ENCODE measurements at places on chromosomes 2 and 18.

DNA sequence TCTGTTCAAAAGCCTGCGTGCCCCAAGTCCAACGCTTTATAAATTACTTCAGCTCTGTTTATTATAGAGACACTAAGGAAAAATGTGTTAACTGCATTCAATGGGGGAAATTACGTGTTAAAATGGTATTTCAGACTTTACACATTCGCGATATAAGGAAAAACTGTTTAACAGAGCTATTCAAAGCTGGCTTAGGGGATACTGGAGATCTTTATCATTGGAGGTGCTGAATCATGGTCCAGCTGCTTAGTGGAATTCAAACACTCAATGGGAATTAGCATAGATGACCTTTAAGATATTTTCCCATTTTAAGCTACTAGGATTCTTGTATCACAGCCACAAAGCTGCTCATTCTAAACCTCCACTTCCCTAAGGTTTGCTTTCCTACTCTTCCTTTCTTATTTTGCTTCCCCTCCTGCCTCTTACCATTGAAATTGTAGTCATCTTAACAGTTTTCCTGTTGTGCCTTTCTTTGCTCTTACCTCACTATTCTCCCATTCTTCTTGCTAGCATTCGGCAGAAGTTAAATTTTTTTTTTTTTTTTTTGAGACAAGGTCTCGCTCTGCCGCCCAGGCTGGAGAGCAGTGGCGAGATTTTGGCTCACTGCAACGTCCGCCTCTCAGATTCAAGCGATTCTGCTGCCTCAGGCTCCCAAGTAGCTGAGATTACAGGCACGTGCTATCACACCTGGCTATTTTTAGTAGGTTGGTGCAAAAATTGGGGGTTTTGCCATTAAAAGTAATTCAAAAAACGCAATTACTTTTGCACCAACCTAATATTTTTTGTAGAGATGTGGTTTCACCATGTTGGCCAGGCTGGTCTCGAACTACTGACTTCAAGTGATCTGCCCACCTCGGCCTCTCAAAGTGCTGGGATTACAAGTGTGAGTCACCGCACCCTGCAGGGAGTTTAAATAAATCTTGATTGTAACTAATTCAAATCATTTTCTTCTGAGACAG is 6.5 kb downstream of the SULT6B1 start:
- no peak for DNase-seq

GRCh38 chr2:240431271-240431660 is 4.2 kb upstream of the GPC1 start:
- DNase-seq = no peak

DNA sequence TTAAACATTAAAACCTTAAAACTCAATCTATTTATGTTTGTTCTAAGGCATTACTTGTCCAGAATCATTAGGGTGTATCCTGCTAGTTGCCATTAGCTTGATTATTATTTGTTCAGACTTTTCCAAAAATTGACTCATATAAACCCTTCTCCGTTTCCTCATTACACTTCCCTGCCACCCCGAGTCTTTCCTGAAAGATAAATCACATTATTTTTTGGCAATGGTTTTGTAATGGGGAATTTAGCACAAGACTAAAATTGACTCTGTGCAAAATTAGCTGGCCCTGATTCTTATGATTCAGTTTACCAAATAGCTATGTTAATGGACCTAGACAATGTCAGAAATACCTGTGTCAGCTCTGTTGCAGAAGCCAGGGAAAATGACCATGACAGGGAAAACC is 112.2 kb upstream of the NT5C1B start:
- DNase-seq = no peak

- DNase-seq = no peak
These were observed 15.6 kb downstream of the SLC4A3 start for GRCh38 chr2:219643084-219643473.

- DNase-seq = no peak
These were observed 148.8 kb upstream of the STON1 start for GRCh38 chr2:48380989-48381625.

- DNase-seq = no peak
These were observed 171.8 kb upstream of the KLF7 start for GRCh38 chr2:207337234-207338219.

GRCh38 chr2:85452237-85452636 is 33.7 kb downstream of the SH2D6 start:
- no peak for DNase-seq

GRCh38 chr18:9927392-9928063 is 13.7 kb downstream of the VAPA start:
- no peak for DNase-seq

GRCh38 chr2:118016911-118017310 is 3.0 kb upstream of the CCDC93 start:
- no peak for DNase-seq

DNA sequence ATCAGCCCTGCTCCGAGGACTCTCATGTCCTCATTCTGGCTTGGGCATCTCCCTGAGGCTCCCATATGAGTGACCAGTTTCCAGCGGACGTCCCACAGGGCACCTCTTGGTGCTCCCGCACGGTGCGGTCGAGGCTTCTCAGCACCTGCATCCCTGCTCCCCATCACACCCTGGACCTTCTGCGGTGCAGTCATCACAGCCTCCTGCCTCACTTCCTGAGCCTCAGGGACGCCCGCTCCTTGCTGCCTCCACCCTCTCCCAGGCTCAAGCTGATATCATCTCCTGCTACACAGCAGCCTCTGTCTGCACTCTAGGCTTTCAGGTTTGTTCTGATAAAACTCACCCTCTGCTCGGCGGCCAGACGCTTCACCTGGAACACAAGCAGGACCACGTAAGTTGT is 185.0 kb downstream of the TMEM18 start:
- DNase-seq = no peak

DNA sequence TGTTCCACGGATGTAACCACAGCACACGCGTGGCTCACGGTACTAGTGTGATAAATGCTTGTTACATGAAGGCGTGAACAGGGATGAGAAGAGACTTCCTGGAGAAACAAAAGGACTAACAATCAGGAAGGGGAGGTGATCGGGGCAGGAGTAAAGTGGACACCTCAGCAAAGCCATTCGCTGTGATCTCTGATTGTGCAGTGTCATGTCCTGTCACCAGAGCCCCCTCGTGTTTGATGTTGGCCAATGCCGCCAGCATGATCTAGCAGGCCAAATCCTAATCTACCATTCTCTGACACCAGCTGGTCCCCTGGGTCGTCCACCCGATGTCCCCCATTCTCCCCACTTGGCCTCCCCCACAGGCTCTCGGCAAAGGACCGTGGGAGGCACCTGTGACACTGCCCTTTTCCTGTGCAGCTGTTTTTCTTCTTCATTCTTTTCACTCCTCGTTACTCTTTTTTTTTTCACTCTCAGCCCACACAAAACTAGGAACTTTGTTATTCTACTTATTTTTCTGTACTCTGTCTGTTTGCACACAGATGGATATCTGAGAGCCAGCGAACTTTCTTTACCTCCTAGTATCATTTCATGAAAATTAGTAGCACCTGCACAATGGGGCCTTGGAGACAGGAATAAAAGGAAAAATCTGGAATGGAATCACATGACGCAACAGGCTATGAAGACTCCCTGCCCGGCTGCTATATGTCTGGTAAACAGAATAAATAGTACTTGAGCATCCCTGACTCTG is 146.8 kb downstream of the TGIF1 start:
- DNase-seq = no peak

DNA sequence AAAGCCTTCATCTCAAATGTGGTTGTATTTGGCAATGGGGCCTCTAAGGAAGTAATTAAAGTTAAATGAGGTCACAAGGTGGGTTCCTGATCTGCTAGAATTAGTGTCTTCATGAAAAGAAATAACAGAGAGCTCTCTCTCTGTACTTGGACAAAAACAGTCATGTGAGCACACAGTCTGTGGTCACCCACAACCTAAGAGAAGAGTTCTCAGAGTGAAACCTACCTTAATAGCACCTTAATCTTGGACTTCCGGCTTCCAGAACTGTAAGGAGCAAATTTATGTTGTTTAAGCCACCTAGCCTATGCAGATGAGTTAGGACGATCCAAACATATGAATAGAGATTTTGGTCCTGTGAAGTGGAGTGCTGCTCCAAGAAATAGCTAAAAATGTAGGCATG is 758.9 kb downstream of the LRRTM4 start:
- DNase-seq = no peak

DNA sequence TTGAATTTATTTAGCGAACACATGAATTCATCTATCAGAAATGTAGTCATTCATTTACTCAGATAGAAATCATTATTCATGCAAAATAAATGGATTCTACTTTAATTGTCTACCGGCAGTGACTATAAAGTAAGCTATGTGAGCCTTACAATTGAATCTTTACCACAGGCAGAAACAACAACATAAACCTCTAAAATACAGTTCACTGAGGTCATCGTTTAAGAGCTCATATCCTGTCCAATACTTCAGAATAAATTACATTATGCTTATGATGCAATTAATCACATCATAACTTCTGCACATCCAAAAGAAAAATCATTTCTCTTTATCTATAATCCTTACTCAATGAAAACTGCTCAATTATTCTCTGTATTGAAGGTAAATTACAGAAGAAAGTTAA is 244.7 kb downstream of the HNMT start:
- DNase-seq = no peak

- DNase-seq = peak; percentile 87
These were observed 112.5 kb upstream of the SLC38A11 start for GRCh38 chr2:165067643-165068486.

DNA sequence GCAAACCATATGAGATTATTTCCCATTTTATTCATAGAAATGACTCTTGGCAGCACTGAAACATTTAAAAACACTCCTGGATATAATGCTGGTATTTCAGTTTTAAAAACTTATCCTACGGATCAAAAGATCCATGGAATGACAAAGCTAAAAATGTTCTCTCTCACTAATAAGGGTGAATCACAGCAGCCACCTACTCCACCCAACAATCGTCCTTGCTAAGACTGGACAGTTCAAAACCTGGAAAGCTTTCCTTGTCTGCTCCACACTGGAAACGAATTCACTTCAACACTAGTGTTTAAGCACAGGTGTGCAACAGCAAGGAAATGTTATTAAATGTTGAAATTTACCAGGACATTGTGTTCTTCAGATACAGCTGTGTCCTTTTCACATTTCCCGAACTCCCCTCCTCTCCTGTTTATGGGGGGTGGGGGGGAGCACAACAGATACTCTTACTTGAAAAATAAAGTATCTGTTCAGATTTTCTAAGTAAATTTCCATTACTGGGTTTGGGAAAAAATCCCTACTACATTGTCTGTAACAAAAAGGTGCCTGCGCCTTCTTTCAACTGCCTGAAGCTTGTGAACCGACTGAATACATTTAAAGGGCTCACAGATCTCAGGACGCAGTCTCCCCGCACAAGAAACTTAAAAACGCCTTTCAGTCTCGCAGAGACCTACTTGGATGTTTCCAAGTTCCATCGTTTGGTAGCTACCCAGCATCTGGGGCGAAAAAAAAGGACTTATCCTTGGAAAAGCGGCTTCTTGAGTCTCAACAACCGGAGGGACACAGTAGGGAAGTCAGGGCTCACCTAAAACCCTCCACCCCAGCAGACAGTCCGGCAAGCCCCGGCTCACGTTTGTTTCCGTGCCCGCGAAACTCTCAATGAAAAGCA is 1.3 kb downstream of the YWHAQ start:
- peak; percentile 26 for DNase-seq

- DNase-seq = no peak
These were observed 230.4 kb downstream of the KLHL29 start for GRCh38 chr2:23615216-23616020.

GRCh38 chr2:50345701-50346591 is 686.0 kb downstream of the NRXN1 start:
- DNase-seq = no peak

DNA sequence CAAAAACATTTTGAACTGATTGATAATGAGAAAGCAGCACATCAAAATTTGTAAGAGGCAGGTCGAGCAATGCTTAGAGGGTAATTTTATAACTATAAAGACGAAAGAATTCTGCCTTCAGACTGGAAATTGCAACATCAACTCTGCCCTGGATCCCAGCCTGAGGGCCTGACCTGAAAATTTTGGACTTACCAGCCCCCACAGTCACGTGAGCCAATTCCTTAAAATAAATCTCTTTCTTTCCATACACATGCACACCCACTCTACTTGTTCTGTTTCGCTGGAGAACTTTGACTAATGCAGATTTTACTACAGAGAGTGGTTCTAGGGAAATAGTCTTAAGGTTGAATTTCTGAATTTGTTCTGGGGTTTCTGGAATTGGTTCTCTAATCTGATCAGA is 14.6 kb upstream of the ACOXL start:
- no peak for DNase-seq

DNA sequence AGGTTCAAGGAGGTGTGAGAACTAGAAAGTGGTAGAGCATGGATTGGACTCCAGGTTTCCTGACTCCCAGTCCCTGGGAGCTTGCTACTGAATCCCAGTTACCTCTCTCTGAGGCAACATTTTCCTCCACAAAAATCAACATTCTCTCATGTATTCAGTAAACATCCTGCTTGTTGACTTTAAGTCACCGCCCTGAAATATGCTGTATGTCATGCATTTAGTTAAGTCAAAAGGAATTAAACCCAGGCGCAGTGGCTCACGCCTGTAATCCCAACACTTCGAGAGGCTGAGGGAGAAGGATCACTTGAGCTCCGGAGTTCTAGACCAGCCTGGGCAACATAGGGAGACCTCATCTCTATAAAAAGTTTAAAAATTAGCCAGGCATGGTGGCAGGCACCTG is 3.8 kb downstream of the MATN3 start:
- no peak for DNase-seq

GRCh38 chr18:58051765-58052460 is 7.9 kb downstream of the NEDD4L start:
- no peak for DNase-seq

- no peak for DNase-seq
These were observed 32.7 kb downstream of the ALMS1 start for GRCh38 chr2:73418343-73418742.

GRCh38 chr2:98518101-98518500 is 73.4 kb downstream of the INPP4A start:
- no peak for DNase-seq

DNA sequence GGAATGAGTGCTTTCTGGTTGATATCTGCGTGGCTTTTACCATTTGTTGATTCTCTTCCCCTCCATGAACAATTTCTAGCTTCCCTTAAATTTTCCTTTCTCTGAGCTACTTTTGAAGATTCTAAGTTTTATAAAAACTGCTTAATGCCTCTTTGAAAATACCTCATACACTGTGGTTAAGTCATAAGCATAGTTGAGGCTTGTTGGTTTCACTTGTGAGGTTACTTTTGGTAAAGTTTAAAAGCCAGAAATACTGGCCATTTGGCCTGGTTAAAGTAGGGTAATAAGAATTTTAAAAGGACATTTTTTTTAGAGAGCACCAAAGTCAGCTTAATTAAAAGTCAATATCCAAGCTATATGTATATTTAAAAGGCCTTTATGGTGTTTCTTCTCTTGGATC is 21.3 kb upstream of the CAPN13 start:
- no peak for DNase-seq

GRCh38 chr2:30300122-30300455 is 68.8 kb downstream of the LBH start:
- DNase-seq = no peak

Measured in NCI-H748 treated with DMSO at 0.1 percent for 48 hours (cell line).